ENCODE measurements at places on chromosomes 2 and 18.

GRCh38 chr2:185372188-185372587, 366.4 kb upstream of the FSIP2 start:
- no peak for DNase-seq

GRCh38 chr2:6637330-6637729, 228.4 kb downstream of the CMPK2 start:
- no peak for DNase-seq

DNA sequence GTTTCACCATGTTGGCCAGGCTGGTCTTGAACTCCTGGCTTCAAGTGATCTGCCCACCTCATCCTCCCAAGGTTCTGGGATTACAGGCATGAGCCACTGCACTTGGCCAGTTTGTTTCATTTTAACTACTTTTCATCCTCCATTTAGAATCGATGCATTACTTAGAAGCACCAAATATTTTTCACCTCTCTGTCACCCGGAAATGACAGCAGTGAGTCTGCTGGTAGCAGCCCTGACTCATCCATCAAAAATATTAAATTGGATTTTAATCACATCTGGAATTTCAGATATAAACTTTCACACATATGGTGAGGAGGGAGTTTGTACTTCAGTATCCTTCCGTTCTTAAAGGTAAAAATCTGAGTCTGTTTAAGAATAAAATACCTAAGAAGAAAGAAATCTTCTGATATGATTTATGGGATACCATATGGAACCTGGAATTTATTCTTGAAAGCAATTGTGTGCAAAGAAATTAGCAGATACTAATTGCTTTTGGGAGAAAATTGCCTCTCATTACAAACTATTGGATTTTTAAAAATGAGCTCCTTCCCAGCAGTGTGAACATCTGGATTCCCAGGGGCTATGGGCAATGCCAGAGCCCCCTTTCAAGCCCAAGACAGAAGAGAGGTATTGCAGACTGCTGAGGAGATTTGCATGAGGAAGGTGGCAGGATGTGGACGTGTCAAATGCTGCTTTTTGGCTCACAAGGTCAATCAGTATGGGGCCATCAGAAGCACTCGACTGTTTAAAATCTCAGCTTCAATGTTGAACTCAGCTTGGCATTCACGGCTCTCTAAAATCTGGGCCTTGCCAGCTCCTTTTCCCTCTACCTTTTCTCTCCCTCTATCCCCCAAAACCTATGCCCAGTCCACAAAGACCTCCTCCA, 279.5 kb upstream of the SIX2 start:
- DNase-seq = no peak

GRCh38 chr2:239638376-239638775, 237.6 kb upstream of the HDAC4 start:
- DNase-seq = peak; percentile 60

- no peak for DNase-seq
These were observed 151.4 kb downstream of the HNMT start for GRCh38 chr2:138115666-138116065.

DNA sequence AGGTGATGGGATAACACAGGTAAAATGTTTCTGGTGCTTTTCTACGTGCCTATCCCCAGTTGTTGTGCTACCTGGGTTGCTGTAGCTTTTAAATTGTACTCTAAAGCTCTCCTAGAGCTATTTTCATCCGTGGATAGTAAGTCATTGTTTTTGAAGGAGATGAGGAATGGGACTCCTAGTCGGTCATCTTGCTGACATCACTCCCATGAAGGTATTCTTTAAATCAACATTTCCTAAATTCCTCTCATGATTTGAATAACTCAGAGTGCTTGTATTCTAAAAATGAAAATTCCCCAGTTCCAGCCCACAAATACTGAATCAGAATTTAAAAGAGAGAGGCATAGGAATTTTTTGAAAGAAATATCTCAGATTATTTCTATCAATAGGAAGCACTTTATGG, 44.3 kb downstream of the CCDC148 start:
- DNase-seq = no peak

- DNase-seq = no peak
These were observed at the start of gene GALNT13 for GRCh38 chr2:153871231-153872221. Gene GALNT13 (plus strand): TSS chr2:153871922.

DNA sequence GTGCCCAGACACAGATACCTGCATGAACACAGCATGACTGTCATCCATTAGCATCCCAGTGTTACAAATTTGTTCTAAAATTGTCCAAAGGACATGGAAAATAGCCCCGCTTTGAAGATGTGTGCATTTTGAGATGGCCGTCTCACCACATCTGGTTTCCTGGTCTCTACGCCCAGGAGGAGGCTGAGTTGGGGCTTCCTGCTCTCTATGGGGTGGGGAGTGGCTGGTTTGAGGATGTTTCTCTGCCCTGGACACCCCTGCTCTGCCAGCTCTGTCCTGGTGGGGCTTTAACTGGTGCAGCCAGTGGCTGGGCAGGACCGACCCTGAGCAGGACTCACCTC, 74.6 kb upstream of the SMAD7 start:
- no peak for DNase-seq

GRCh38 chr2:95037384-95037839, 11.9 kb downstream of the MAL start:
- DNase-seq = no peak

DNA sequence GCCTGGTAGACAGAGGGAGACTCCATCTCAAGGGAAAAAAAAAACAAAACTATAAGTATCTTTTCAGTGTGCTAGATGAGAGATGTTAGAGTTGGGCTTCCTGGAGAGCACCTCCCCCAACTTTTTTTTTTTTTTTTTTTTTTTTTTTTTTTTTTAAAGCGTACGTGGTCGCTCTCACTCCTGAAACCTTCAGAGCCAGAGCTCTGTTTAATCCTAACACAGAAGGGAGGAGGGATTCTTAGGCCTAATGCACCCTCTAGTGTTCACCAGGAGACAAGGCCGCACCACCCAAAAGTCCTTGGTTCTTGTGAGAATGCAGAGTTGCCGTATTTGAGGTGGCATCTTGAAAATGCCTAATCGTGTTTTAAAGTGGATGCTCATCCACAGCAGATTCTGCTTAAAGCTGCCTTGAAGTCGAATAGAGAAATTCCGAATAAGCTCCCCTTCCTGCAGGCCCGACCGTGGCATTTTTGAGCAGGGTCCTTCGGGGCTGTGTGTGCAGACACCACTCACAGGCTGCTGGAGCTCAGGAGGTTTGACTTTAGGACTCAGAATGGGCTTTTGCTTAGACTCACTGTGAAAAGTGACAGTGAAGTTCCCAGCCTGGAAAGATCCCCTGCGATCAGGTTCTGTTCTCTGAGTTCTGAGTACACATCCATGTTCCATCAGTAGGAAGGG, 252.6 kb downstream of the AGAP1 start:
- DNase-seq = no peak

GRCh38 chr2:64666810-64667438, 13.2 kb upstream of the SERTAD2 start:
- DNase-seq = no peak

DNA sequence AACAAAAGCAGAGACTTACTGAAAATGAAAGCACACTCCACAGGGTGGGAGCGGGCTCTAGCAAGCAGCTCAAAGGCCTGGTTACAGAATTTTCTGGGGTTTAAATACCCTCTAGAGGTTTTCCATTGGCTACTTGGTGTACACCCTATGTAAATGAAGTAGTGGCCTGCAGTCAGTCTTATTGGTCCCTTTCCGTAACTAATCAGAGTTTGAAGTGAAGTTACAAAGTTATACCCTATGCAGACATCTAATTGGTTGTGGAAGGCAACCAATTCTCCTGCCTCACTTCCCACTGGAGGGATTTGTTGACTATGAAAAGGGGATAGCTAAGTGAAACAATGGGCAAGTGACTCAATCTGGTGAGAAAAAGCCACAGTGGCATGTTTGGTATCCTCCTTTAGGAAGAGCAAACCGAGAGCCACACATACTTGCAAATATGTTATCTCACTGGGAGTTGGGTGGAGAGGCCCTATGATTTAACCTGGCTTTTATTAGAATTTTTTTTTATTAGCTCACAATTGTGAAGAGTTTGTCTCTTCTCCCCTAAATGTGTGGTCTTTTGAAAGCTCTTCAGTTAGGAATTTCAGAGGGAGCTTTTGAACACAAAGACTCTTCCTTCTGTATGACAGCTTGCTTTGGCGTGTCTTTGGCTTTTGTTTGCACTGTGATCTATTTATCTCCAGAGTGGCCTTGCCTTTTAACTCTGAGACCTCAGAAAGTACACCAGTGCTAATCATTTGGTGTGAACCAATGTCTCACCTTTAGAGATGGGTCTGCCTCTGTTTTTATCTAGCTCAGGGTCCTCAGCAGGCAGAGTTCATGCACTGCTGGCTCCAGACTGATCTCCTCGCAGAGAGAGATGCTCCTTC, 69.6 kb downstream of the MAP4K4 start:
- no peak for DNase-seq

DNA sequence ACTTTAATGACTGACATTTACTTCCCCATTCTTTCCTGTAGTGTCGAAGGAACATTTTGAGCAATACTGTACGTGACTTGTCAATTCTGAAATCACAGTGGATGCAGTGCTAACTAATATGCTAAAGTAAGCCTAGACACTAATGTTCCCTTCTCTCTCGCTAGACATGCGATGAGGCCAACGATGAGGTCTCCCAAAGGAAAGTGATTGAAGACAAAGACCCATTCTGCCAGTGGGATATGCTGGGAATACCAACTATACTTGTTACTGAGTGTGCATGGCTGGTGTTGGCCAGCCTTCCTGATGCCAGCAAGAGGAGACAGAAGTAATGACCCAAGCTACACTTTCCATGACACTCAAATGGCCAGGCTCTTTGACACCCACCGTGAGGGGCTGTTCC, 2.5 kb upstream of the SERPINE2 start:
- DNase-seq = no peak

DNA sequence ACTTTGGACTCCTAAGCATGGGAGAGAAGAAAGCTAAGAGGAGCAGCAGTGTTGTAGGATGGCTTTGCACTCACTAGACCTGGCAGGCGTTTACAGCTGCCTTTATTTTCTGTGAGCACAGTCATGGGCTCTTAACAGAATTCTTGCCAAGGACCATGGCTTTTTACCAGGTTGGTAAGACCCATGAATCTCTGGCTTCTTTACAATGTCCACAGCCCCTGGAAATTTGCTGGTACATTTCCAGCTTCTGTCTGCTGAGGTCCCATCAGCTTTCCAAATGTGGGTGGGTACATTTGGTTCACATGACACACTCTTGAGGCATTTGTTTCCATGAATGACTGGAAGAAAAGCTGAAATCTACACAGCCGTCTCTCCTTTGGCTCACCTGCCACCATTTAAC, 162.7 kb downstream of the PPP1R1C start:
- no peak for DNase-seq

- DNase-seq = no peak
These were observed 10.0 kb downstream of the ACOXL start for GRCh38 chr2:110742412-110742811.

GRCh38 chr2:85181844-85182456, 48.8 kb downstream of the TCF7L1 start:
- no peak for DNase-seq

- DNase-seq = no peak
These were observed 152.6 kb downstream of the FAM210A start for GRCh38 chr18:13573750-13574149.

DNA sequence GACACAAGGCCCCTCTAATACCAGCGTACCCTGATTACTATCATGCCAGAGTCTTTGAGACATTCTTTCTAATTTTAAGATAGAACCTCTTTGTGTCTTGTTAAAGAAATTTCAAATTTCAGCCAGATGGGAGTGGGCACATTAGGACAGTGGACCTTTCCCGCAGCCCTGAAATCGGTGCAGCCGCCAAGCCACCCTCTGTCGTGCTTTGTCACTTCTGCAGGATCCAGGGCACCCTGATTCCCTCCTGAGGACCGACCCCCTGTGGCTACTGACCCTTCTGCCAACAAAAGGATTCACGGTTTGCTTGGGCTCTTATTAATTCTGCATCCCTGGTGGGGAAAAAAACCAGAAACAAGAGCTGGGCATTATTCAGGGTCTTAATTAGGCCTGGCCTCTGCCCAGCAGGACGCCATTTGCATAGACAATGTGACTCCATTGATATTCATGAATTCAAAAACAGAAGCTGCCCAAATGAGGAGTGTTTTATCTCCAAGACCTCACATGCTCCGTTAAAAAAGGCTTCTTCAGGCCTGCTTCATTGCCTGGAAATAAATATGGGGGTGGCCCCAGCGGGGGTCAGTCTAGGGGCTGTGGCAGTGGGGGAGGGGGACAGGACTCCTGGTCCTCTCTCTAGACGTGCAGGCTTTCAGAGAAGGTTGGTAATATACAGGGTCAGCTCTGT, 116.9 kb downstream of the ALPK2 start:
- peak; percentile 47 for DNase-seq

DNA sequence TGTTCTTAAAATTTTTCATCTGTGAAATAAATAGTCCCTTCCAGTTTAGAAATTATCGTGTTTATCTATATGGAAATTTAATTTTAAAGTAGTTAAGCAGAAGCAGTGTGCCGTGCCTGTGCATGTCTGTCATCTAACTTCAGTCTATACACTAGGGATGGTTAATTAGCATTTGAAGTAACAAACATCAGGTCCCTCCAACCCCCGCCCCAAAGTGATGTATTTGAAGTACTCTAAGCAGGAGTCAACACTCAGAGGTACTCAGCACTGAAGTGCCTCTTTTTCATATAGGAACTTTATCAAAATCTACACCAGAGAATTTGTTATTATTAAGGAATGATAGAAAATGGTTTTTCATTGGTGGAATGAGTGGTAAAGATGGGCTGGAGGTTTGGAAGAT, 33.0 kb downstream of the LANCL1 start:
- no peak for DNase-seq

- DNase-seq = no peak
These were observed 644.6 kb upstream of the CNTNAP5 start for GRCh38 chr2:123380370-123380935.

DNA sequence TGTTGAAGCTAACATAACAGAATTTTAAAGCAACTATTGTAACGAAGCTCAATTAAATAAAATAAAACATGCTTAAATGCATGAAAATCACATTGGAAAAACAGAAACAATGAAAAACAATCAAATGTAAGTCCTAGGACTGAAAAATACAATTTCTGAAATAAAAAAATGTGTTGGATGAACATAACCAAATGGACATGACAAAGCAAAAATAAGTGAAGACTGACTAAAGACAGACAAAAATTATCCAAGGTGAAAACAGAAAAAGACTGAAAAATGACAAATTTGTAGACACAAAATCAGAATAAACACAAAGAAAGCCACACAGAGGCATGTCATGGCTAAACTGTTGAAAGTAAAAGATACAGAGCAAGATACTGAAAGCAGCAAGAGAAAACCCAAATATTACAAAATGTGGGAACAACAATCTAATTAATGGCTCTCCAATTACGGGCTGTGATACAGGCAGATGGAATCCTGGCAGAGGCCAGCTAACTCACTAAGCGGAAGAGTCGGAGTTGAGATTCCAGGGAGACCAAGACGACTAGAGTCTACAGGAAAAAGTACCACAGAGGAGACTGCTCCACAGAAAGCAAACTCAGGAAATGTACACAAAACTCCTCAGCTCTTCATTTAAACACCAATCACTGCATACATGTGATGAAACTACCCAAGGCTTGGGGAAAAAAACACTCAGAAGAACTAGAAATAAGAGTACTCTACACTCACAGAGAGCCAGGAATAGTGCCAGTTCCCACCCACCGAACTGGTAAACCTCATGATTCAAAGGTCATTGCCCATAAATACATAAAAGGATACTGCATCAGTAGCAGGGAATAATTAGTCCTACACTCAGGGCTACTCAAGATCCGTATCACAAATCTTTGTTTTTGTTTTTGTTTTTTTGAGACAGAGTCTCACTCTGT, 83.6 kb downstream of the ATAD2B start:
- no peak for DNase-seq
